ENCODE measurements at places on chromosomes 1 and 21.
A peak's percentile ranks its signal among the peaks of the same experiment; 100 is the strongest.

DNA sequence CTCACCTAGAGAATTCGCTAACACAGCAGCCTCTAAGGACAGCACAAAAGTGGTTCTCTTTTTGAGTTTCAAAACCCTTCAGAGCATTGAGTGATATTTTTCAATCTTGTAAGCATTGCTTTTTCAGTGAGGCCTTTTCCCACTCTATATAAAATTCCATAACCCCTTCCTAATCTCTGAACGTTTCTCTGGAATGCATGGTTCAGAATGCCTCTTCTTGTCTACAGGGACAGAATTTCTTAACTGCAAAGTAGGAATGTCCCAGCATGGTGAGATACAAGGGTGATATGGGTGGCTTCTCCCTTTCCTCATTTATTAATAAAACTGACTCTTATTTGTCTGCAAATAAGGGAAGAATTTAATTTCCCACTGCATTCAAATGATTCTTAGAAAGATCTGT, 377.9 kb downstream of the LTN1 start:
- DNase-seq = no peak

GRCh38 chr1:5747426-5748285, 244.6 kb downstream of the NPHP4 start:
- no peak for DNase-seq

DNA sequence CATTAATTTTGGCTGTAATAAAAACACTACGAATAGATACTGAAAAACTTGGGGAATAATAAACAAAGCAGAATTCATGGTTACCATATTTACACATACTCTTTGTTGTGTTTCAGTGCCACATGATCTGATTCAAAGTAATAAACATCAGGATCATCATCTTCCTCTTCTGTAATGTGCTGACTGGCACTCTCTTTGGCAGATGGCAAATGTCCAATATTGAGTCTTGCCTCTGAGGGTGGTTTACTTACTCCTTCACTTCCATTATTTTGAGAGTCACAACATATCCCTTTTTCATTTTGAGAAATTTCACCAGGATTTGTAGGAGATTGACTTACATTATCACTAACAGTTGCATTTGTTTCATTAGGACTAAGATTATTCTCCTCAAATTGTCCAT, 50.7 kb downstream of the ZZZ3 start:
- no peak for DNase-seq

- DNase-seq = no peak
These were observed 41.5 kb downstream of the LRRC3 start for GRCh38 chr21:44496564-44497550.

- no peak for DNase-seq
These were observed 32.1 kb upstream of the APOBEC4 start for GRCh38 chr1:183685112-183685713.

GRCh38 chr1:159653201-159653600, 61.2 kb downstream of the CRP start:
- no peak for DNase-seq

- DNase-seq = no peak
These were observed 47.6 kb downstream of the TRIM11 start for GRCh38 chr1:228358764-228359612.

GRCh38 chr1:80367058-80367457, 1360.5 kb upstream of the ADGRL4 start:
- no peak for DNase-seq

GRCh38 chr1:205824180-205824579, 11.2 kb upstream of the SLC41A1 start:
- DNase-seq = no peak

DNA sequence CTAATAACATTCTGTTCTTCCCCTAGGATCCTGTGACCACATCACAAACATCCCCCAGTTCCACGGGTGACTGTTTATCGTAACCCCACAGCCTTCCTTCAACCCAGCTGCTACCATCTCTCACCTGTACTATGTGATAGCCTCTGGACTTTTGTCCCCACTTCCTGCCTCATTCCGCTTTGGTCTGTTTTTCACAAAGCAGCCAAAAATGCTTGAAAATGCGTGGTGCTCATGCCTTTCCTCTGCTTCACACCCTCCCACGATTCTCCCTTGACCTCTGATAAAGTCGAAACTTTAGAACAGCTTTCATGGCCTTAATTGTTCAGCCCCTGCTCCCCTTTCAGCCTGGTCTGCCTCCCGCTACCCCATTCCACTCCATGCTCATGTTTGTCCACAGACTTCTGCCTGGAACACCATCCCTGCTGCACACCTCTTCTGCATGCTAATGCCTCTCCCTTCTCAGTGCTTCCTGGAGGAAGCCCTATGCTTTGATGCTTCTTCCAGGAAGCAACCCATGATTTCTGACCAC, 165.6 kb downstream of the PLPP3 start:
- DNase-seq = no peak

DNA sequence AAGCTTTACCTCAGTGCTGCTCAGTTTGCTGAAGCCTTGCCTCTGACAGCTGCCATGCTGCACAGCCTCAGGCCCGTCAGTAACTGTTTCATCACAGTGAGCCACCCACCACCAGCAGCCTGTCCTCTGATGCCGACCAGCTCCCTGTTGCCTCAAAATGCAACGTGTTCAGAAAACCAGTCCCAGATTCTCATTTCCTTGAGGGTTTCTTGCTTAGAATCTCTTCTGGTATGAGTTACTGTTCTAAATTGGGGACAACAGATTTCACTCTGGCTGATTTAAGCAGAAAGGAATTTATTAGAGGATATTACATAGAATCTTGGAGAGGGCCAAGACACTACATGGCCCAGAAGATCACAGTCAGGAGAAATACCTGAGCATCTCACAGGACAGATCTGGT, 11.0 kb downstream of the UBL4B start:
- DNase-seq = no peak

- DNase-seq = no peak
These were observed 357.1 kb upstream of the POU3F1 start for GRCh38 chr1:38403667-38404066.

DNA sequence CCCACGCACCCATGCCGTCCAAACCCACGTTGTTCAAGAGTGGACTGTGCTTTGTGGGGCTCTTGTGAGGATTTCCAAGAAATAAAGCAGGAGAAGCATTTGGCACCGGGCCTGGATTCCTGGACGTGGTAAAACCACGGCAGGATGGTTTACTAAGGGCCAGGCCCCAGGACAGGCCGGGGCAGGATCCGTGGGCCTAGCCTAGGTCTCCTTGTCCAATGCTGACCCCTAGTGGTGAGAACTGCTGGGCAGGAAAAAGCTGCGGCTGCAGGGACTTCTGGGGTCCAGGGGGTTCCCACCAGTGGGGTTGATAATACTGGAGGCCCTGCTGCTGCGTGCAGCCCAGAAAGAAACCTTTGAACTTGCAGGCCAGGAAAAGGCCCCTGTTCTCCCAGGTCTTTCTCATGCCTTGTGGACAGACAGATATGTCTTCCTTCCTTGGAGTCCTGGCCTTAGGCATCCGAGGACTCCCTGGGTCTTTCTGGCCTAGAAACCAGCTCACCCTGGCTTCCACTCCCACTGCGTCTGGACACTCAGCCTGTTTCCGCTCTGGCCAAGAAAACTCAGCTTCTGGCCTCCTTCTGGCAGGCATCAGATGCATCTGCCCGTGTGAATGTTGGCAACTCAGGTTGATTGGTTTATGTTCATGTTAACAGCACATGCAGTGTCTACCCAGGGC, 106.9 kb upstream of the TMEM51 start:
- DNase-seq = peak; percentile 26

- no peak for DNase-seq
These were observed 91.7 kb downstream of the TTC3 start for GRCh38 chr21:37164742-37165141.

DNA sequence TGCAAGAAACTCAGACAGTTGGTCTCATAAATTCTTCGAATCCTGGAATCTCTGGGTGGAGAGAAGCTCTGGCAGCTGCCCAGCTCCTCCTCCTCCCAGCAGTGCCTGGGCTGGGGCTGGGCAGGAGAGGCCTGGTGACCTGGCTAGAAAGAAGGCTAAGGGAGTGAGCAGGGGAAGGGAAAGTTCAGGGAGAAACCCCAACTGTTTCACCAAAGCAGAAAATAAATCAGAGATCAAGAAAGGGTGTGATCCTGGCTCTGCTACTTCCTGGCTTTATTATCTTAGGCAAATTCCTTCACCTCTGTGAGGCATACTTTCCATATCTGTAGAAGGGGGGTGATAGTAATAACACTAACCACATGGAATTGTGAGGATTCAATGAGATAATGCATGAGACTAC, 8.8 kb upstream of the COL16A1 start:
- no peak for DNase-seq

DNA sequence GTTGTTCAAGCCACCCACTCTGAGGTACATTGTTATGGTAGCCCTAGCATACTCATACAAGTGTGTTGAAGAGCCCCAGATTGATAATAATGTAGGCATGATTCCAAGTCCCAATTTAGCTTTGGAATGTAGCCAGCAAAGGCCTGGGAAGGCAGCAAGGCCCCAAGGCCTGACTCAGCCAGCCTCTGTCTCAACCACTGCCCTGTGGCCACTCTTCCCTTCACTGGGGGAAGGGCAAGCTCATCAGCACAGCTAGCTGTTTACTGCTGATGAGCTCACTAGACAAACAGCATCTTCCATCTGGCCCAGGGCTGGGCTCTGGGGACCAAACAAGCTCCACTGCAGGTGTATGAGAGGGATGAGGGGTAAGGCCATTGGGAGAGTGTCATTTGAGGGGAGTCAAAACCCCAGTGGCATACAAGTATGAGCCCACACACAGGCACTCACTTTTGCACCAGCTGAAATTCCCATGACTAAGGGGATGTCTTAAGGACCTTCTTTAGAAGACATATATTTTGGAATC, 2.2 kb upstream of the IRF6 start:
- no peak for DNase-seq

GRCh38 chr1:12608311-12608957, 9.6 kb downstream of the DHRS3 start:
- DNase-seq = no peak

GRCh38 chr1:78779831-78780230, 130.2 kb downstream of the IFI44 start:
- DNase-seq = no peak

- no peak for DNase-seq
These were observed 70.4 kb upstream of the BACH1 start for GRCh38 chr21:29228306-29228705.

GRCh38 chr1:205849619-205850355, at the start of gene PM20D1:
Gene PM20D1, minus strand, starts transcription at chr1:205850132. Its CDS starts 60 bp downstream, at chr1:205850072.
- peak; percentile 57 for DNase-seq

DNA sequence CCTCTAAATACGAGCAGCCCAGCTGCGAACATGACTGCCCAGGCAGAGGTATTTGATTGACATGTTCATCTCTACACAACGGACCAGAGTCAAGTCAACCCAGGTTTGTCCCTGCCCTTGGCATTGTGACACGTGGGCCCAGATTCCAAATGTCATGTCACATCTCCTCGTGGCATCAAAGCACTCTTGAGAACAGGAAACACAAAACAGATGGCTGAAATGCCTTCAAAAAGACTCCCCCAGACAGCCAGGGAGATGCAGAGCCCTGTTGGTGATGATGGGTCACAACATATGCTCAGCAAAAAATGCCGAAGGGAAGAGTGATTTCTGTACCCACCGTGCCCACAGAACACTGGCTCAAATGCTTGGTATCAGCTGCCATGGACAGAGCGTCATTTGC, 337.8 kb upstream of the DAB1 start:
- no peak for DNase-seq

- DNase-seq = no peak
These were observed 29.0 kb downstream of the C1orf52 start for GRCh38 chr1:85230305-85230977.

DNA sequence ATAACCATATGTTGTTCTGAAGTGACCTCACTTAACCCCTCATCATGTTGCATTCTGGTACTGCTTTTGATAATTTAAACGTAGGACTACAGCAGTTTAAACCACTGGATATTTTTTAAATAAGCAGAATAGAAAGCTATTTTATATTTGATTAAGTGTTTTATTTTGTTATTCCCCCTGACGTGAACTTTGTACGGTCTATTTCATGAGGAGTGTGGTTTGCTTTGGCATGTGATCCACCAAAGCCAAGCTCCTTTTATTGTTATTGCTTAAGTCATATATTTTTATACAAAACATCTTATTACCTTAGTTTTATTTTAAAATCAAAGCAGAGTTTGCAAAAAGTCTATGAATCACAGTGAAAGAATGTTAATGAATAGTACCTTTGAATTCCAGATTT, 101.4 kb upstream of the L1TD1 start:
- no peak for DNase-seq

DNA sequence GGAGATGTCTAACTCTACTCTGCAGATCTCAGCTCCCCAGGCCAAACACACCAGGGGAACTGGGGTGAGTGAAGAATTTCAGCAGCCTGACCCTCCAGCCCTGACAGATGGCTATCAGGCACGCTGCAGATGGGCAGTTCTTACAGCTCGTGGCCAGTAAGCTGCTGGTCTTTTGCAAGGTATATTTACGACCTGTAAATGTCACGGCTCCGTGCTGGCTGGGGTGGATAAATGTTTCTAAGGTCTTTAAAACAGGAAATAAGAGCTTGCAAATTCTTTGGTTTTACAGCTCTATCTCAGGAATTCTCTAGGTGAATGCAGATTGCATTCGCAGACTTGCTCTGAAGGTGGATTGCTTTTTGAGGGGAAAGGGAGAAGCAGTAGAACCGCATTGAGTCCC, 10.1 kb downstream of the DOP1B start:
- no peak for DNase-seq

DNA sequence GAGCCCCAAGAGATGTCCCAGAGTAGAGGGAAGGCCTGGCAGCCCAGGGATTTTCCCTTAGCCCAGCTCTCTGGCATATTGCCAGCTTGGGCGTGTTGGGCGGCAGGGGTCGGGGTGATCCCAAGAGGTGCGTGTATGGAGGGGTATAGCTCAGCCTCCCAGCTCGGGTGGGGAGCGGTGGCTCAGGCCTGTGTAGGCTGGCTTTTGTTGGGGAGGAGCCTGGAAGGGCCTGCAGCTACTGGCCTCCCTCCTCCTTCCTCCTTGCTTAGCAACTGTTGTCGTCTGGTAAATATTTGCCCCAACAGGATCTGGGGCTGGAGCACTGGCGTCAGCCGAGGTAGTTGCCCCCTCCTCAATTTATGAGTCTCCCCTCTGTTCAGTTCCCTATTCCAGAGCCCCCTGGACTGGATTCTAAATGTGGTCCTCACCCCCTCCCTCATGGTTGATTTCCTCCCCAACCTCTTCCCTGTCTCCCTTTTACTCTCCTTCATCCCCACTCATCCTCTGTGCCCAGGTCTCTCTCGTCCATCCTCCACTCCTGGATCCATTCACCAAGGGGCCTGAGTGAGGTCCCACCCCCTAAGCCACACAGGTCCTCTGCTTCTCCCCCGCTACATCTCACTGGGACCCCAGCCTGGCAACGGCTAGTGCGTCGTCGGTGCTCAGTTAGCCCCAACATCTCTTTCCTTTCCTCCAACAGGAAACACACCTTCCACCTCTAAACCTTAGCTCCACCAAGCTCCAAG, 10.3 kb upstream of the LMNA start:
- DNase-seq = no peak

GRCh38 chr1:221172841-221173240, 293.6 kb downstream of the HLX start:
- no peak for DNase-seq

DNA sequence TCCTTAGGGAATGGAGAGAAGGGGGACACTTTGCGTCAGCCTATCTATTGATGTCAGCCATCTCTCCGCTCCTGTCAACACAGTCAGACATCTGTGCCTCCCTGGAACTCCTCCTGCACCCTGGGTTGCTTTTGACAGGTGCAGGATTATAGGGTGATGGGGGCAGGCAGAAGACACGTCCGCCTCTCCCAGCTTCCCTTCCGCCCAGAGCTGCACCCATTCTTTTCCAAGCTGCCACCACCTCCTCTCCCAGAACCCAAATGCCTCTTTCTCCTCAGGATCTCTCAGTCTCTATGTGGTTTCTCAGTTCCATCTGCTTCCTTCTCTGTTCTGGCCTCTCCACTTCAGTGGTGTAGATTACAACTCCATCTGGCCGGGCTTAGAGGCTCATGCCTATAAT, 17.1 kb upstream of the KIF1B start:
- DNase-seq = no peak
